ENCODE measurements at places on chromosomes 16 and 17.

DNA sequence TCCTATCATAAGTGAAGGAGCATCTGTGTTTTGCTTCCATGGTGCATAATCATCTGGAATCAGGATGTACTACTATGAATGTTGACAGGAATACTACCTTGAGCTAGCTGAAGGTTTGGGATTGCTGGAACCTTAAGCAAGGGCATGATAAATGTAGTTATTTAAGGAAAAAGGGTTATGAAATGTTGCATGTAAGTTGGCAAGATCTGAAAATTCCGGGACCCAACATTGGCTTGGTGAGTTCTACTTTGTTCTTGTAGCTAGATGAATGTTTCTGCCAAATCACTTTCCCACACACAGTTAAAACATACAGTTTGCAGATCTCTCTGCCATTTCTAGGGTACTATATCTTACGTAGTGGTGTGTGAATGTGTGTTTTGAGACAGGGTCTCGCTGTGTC is 13.6 kb downstream of the RHOT1 start:
- DNase-seq: no peak

DNA sequence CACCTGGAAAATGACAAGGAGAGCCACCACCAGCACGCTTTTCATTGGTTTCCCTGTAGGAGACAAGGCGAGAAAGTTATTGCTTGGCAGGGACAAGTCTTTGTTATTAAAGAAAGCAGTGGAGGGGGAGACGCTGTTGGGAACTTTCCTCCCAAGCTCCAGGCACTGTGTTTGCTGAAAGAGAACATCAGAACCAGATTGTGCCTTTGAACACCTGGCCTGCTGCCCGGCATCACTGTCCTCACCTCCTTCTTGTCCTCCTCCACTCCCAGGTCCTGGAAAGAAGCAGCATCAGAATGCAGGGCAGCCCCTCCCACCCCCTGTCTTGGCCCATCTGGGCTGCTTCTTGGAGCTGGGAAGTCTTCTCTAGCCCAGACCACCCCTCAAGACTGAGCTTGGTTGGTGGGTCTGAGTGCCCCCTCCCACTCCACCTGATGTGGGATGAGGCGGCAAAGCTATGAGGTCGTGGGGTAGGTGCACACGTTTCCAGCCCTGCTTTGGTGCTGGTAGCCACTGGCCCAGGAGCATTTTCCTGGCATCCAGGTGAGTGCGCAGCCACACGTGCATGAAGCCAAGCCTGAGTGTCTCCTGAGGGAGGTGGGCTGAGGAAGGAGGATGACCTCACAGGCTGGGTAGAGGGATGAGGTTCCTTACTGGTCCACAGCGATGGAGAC is 6.2 kb downstream of the CCR7 start:
- no peak for DNase-seq

GRCh38 chr17:59392973-59393679 is 61.7 kb downstream of the YPEL2 start:
- DNase-seq: no peak

- DNase-seq: no peak
Measured at GRCh38 chr17:75396025-75396424, 9.5 kb downstream of the GRB2 start.

DNA sequence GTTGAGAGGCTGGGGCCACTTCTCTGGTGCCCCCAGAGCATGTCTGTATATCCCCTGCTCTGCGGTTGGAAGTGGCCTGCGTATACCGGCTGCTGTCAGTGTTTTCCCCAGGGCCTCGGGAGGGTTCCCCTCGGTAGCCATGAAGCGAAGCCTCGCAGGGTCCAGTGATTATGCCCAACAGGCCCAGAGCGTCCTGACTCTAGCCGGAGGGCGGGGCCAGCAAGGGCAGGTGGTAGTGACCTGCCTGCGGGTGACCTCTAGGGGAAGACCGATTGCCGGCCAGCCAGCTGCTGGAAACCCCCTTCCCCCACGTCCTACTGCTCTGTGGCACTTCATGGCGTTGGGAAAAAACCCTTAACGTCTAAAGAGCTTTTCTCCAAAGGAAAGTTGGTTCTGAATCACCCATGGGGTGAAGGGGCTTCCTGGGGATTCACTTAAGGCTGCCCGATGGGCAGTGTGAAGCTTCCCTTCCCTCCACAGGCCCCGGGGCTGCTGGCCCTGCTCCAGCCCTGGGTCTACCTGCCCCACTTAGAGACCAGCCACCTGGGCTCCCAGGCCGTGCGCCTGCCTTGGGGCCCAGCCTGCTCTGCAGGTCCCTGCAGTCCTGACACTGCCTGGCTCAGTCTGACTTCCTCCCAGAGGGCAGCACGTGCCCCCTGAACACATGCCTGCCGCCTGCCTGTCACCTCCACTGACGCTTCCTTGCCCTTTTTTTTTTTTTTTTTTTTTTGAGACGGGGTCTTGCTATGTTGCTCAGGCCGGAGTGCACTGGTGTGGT is 72.8 kb downstream of the SOCS1 start:
- no peak for DNase-seq

DNA sequence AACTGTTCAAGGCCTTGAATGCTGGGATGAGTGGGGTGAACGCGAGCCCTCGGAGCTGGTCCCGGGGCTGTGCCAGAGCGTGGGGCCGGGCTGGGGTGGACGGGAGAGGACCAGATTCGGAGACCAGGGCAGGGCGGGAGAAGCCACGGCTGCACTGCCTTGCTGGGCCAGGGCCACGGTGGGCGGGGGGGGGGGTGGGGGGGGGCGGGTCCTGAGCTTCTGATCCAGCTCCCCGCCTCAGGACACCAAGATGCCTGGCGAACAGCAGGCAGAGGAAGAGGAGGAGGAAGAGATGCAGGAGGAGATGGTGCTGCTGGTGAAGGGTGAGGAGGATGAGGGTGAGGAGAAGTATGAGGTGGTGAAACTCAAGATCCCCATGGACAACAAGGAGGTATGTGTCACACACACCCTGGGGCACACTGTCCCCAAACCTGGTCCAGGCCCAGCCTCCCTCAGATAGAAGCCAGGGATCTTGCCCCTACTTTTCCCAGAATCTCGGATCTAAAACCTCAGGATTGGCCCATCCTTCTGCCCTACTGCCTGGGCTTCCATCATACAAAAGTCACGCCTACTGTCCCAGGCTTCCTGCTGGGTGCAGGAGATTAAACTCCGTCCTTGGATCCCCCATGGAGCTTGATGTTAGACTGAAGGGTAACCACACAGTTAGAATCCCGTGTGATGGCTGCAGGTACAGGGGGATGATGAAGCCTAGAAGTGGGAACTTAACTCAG is 563 bp downstream of the ZNF771 start:
- no peak for DNase-seq

- no peak for DNase-seq
Measured at GRCh38 chr17:49498029-49498615, 3.0 kb downstream of the NGFR start.

DNA sequence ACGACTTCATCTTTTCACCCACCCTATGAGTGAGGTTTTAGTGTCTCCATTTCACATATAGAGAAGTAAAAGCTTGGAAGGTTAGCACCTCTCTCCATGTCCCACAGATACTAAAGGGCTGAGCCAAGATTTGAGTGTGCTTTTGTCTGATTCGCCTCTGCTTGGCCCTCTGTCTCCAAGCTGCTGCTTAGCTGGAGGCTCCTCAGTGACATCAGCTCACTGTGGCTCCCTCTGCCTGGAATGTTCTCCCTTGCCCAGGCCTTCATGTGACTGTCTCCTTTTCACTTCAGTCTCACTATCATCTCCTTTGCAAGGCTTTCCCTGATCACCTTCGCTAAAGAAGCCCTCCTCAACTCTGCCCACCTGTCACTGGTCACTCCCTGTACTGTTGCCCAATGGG is 84.5 kb upstream of the HSBP1 start:
- DNase-seq: no peak

GRCh38 chr16:17068524-17068923 is 402.2 kb downstream of the XYLT1 start:
- no peak for DNase-seq

GRCh38 chr16:57643147-57643874 is 14.9 kb downstream of the ADGRG1 start:
- no peak for DNase-seq

- DNase-seq: no peak
Measured at GRCh38 chr17:8742274-8742673, 2.4 kb downstream of the CCDC42 start.

- DNase-seq: no peak
Measured at GRCh38 chr16:52521570-52521969, 25.4 kb downstream of the TOX3 start.

DNA sequence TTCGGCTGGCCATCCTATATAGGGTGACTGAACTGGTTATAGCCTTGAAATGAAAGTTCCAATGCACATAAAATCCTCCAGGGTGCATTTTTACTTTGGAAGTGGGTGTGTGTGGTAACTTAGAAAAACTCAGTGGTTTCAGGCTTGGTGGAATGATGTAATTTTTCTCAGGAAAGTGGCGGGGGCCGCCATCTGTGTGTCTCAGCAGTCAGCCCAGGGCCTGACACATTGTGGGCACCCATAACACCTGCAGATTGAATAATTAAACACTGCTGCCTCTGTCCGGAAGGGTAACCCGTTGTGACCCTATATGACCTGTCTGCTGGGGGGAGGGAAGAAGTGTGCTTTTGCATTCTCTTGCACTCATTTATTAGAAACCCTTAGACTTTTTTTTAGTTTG is 2.2 kb upstream of the PDP2 start:
- DNase-seq: no peak

- no peak for DNase-seq
Measured at GRCh38 chr17:42025936-42026335, 6.0 kb downstream of the NKIRAS2 start.

DNA sequence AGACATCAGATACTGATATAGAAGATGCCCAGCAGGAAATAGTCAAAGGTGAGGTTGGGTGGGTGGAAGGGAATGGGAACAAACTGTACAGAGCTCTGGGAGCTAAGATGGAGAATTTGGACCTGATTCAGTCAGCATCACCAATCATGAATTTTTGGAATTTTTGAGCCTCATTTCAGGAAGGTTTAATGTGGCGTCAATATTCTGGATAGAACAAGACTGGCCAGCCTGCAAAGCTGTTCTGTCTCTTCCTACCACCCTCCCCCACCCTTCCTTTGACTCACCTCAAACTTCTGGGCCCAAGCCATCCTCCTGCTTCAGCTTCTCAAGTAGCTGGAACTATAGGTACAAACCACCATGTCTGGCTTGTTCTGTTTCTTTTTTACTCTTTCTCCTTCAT is 32.6 kb downstream of the CTCF start:
- no peak for DNase-seq

DNA sequence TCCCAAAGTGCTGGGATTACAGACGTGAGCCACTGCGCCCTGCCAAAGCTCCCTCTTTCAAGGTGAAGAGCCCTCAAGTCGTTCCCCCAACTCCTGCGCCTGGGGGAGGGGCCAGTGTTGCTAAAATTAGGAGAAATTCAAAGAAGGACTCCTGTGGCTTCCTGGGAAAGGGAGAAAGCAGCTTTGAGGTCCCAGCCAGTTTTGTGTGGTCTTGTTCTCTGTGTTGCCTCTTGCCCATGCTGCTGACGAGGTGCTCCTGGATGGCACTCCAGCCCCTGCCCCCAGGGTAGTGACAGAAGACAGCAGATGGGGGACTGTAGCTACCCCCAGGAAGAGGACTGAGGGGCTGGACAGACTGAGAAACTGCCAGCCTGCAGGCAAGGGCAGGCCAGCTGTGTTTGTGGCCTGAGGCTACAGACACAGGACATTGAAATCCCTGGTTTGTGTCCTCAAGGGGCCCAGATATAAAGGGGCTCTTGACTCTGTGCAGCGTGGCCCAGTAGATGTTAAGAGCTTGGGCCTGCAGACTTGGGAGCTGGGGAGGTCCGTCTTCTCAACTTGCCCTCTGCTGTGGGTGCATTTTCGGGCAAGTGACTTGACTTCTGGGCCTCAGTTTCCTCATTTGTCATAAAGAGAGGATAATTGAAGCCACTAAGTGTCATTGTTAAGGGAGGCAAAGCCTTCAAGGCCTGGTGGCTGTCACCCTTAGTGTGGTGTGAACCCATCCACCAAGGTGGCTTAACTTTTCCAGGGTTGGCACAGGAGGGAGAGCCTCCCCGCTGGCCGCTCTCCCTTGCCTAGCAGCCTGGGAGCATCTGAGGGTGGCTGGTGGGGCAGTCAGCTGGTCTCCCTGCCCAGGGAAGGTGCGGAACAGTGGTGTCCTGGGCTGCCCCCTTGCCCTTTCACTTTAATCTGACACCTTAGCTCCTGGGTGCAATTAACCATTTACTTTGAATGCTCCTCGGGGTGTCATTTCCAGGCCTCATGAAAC is 4.1 kb downstream of the UBALD2 start:
- no peak for DNase-seq

DNA sequence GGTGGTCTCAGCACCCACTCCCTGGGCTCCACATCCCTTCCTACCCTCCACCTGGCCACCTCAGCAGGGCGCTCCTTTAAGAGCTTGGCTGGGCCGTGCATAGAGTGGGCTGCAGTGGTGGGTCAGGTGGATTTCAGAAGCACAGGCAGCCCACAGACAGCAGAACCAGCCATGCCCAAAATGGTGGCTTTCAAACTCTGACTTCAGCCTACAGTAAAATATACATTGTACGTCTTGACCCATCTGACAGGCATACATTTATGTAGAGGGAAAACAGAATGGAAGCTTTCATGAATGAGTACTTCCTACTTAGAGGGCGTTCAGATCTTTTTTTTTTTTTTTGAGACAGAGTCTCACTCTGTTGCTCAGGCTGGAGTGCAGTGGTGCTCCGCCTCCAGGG is 26.0 kb upstream of the LASP1NB start:
- no peak for DNase-seq

DNA sequence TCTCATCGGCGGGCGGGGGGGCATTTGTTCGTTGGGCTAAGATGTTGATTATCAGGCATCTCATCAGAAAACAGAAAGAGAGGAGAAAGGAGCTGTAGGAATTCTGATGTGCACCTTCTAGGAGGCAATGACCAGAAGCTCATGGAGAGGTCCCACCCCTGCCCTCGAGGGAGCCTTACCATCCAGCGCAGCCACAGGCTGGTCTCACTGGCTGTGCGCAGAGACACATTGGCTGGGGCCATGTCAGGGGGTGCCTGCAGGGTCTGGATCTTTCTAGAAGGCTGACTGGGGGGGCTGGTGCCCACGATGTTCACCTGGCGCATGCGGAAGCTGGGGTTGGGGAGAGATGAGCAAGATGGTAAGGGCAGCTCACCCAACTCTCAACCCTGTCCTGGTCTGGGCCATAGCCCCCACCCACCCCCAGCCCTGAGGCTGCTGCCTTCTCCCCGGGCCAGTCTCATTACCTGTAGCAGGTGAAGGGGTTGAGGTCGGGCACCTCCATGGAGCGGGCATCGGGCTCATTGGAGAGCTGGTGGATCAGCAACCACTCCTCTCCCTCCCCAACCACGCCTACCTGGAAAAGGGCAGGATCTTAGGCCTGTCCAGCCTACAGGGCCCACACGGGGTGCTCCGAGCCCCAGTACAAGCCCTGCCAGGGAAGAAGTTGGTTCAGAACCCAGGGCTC is 86.2 kb upstream of the CDC42EP4 start:
- no peak for DNase-seq

- DNase-seq: no peak
Measured at GRCh38 chr17:29726715-29727252, 104.1 kb upstream of the CORO6 start.

All from stimulated activated CD4-positive, alpha-beta T cell treated with anti-CD3 and anti-CD28 coated beads, Interleukin-1b, Interleukin-23, amount 100 ng/mL, for 1 hour (primary cell).